NCI-H1092 (cell line): ENCODE measurements at places on chromosomes 12 and 14.

DNA sequence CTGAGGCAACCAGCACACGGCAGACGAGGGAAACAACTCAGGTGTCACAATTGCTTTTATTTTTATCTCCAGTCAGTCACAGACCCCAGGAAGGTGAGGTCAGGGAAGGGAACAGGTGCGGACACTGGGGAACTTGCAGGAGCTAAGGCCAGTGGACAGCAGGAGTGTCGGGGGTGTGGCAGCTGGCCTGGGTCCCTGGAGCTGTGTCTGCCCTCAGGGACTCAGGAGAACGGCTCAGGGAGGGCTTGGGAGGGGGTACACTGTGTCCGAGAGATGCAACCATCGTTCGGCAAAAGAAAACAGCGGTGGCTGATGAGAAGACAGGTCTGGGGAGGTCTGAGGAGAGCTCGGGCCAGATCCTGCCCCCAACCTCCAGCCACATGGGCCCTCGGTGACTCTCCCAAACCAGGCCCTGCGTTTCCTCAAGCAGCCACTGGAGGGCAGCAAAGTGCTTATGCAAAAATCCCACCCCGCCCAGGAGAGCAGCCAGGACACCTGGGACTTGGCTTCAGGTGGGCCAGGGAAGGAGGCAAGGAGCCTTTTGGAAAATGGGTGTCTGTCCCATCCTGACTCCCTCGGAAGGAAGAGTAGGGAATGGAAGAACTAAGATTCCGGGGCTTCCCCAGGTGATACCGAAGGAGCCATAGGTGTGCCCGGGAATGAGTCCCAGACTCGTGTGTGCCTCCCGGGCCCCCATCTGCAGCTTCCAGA, 24.1 kb upstream of the BCDIN3D start:
- peak; percentile 36 for DNase-seq

DNA sequence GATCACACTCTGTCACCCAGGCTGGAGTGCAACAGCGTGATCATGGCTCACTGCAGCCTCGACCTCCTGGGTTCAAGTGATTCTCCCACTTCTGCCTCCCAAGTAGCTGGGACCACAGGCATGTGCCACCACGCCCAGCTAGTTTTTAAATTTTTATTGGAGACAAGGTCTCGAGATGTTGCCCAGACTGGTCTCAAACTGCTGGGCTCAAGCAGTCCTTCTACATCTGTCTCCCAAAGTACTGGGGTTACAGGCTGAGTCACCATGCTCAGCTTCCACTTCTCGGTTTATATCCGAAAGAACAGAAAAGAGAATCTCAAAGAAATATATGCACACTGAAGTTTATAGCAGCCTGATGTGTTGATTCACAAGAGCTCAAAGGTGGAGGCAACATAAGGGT, 107.5 kb downstream of the SCARB1 start:
- DNase-seq: no peak

- DNase-seq: peak; percentile 11
These were observed 17.5 kb downstream of the RAD51B start for GRCh38 chr14:67837011-67837624.

DNA sequence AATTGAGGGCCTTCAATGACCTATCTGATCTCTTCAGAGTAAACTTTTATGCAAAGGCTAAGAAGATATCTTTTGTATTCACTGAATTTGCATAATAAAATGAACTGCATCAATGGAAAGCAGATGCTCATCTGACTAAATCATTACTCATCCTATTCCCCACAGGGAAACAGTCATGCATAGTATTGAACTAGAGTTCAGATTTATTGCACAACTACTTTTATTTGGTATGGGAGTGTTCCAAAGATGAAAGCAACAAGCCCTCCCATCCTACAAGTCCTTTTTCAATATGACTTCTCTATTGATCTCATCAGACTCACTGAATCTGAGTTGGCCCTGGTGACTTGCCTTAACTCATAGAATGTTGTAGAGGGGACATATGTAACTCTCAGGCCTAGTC, 159.8 kb downstream of the KITLG start:
- no peak for DNase-seq

- DNase-seq: no peak
These were observed 150.3 kb downstream of the CEP83 start for GRCh38 chr12:94309373-94309772.

DNA sequence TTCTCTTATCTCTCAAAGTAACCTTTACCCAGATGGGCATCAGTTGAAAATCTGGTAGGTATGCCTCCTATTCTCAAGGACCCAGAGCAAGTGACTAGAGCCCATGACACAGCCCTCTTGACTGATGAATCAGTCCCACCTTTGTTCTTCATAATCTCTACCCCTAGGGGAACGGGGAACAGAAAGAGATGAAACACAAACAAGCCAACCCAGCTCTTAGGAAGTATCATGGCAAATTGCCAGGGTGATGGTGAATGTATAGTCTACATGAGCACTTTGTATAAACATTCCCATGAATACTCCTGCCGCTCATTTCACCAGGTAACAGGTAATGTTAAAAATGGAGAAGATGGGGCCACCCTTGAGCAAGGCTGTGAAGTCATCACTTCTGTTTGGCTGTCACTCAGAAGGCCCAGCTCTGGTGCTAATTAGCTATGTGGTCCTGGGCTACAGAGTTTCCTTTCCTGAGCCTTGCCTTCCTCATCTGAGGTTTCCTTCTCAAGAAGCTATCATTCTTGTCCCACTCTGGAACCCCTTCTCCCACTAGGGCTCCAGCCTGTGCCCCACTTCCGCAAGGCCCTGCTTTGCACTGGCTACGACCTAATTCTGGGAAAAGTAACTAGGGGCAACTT, 161.7 kb downstream of the ANO2 start:
- DNase-seq: no peak
